ENCODE measurements at places on chromosomes 12 and 14.

GRCh38 chr12:75579552-75579951 lies 68.1 kb upstream of the KRR1 start:
- no peak for DNase-seq

DNA sequence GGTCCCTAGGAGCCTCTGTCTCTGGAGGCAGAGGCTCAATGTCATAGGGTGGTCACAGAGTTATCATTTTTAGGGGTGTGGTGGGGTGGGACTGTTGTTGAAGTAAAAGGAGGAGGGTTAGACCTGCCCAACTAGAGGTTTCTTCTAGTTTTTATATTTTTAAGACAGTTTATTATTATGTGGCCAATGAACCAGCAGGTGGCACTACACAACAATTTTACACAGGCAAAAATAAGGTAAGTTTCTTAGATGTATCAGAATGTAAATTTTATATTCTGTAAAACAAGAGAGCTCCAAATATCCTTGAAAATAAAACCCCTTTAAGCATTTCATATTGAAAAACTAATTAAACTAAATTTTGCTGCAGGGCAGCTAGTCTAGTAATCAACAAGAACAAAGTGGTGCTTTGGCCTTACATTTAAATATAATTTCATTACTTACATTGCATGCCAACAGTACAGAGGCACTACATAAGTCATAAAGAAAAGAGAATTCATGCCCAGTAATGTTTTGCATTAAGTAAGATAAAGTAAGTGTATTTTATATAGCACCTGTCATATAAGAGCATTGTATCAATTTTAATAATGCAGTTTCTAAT lies 22.2 kb upstream of the OVCH1 start:
- DNase-seq: peak; percentile 57

DNA sequence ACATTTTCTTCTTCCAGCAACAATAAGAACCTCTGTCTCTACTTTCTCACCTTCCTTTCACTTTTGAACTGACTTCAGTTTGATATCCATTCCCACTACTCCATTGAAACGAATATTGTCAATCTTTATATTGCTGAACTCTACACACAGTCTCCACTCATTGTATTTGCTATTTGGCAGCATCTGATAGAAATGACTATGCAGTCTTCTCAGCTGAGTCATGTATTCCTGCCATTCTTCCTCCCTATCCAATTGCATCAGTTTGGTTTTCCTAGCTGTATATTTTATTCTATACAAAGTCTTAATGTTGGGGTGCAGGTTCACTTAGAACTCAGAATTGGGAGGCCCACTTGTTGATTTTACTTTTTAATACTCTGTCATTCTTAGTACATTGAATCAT lies 107.5 kb upstream of the CPNE8 start:
- DNase-seq: no peak

DNA sequence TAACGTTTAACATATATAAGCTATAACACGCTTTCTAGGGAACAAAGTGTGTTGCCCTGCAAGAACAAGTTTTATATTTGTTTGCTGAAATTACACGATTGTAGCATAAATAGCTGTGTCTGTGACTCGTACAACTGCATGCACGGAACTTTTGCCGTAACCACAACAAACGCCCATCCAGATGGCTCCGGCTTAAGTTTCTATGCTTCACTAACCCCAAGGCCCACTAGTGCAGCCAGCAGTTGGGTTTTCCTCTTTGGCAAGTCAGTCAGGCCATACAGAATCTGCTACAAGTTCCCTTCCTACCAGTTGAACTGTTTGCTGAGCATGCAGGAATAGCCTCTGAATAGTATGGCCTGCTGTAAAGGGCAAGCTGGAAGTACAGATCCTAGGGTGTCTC lies 12.1 kb downstream of the CSRP2 start:
- no peak for DNase-seq

DNA sequence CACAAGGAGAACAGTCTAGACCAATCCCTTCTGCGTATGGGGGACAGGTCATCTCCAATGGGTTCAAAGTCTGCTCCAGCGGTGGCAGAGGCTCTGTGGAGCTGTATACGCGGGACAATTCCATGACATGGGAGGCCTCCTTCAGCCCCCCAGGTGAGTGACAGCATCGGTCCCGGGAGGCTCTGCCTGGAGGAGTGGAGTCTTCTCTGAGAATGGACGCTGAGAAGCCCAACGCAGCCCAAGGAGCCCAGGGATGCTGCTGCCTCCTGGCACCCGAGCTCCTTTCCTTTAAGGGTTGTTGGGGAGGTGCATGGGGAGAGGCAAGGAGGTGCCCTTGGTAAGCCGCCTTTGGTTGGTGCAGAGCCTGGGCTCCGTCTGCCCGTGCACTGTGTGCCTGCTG lies 28.2 kb downstream of the ADGRD1 start:
- no peak for DNase-seq

DNA sequence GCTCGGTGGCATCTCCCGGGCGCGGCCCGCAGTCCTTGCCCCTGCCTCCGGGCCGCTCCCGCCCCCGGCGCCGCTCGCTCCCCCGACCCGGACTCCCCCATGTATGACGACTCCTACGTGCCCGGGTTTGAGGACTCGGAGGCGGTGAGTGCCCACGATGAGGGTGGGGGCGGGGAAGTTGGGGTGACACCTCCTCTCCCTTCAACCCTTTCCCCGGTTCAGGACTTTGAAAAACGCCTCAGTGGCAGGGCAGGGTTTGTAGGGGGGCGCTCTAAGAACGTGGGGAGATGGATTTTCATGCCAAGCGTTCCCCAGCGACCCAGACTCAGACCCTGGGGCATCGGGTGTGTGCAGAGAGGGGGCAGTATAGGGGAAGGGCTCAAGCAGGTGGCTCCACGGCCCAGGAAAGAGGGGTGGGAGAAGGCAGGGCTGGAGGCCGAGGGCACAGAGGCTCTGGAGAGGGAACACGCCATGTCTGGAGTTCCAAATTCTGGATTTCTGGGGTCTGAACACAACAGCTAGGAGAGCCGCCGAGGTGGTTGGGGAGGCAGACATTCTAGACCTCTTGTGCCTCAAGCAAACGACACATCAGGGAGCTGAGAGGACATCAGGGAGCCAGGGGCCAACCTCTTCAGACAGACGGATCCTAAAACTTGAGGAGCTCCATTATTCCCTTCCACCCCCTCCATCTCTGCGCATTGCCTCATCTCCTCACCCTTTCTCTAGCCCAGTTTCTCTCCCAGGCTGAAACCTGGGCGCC lies 715 bp downstream of the CACNB3 start:
- peak; percentile 25 for DNase-seq

DNA sequence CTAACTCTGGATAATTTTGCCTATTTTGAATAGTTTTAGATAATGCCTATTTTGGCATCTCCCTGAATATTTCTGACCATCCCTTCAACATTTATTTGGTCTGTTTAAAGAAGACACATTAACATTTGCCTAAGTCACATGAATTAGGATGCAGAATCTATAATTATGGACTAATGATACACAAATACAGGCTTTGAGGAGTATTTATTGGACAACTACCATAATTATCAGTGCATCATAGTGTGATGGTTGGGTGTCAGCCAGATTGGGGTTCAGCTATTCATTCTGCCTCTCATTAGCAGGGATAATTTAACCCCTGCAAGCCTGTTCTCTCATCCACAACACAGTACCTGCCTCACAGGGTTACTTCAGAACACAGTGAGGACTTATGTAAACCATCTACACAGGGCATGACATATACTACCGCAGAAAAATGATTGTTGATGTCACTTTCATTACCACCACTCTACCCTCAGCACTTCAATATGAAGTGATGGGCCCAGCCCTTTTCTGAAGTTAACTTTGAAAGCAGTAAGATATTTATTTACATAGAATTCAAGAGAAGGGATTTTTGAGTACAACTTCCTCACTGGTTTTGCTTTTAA lies 14.4 kb downstream of the PRKCH start:
- no peak for DNase-seq

- no peak for DNase-seq
Observed at GRCh38 chr12:132108211-132108832, 35.8 kb downstream of the DDX51 start.

DNA sequence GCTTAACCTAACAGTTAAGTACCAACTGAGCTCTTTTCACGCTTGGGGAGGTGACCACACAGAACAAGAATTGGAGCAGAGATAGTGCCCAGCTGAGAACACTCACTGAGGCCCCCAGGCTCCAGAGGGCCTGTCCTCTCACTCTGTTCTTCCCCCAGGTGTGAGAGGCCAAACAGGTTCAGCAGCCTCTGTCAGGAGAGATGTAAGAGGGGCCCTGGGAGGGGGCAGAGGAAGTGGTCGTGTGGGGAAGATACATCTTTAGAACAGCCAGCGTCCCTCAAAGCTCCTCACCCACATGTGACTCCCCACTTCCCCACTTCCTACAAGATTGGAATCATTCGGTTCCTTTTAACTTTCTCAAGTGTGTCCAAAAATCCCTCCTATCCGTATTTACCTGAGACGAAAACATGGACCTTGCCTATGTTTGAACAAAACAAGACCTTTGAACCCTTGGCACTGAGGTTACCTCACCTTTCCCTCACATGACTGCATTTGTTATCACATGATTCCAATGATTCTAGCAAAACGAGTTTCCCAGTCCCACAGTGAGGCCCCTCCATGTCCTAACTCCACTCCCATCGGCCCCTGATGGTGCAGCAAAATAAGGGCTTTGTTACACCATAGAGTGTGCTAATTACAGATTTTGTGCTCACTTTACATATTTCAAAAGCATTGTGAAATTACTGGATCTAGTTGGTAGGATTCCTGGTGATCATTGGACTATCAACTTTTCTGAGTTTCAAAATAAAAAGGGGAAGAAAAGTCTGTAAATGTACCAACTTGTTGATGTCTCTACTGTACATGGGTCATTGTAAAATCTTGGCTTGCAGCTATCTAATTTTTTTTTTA lies 40.0 kb upstream of the PAPOLA start:
- DNase-seq: no peak

DNA sequence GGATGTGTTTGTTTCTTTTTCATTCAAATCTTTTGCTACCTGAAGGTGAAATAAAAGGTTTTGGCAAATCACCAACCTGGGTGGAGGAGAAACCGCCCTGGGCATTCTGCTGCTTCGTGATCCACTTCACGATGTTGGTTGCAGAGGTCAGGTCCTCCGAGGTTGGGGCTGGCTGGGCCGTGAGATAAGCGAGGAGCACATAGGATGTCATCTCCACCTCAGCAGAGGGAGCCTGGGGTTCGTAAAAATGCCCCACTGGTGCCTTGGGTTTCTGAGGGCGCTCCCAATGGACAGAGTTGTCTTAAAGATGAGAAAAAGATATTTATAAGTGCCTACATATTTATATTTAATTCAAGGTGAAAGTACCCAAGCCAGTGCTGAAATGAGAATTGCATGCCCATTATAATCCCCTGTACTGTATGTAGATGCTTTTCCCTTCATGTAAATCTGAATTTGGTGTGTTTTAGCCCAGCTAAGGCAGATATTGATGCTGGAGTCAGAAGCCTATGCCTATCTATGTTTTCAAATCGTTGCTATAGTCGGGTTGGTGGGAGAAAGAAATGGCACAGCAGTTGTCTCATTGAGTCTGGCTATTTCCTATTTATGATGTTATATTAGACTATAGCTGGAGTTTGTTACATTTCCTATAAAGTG lies 41.1 kb downstream of the A2M start:
- DNase-seq: no peak

DNA sequence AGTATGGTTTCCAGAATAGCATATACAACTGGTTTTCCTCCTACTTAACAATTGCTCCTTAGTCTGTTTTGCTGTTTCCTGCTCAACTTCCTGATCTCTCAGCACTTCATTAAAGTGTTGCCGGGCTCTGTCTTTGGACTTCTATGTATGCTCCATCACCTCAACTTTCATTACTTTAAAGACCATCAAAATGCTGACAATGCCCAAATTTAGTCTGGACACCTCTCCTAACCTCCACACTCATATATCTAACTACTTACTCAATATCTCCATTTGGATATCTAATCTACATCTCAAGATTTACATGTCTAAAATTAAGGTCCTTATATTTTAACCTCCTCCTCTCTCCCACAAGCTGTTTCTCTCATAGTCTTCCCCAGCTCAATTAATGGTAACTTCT lies 54.4 kb upstream of the LGR5 start:
- DNase-seq: no peak

GRCh38 chr12:5718073-5718472 lies 227.0 kb downstream of the ANO2 start:
- DNase-seq: no peak

DNA sequence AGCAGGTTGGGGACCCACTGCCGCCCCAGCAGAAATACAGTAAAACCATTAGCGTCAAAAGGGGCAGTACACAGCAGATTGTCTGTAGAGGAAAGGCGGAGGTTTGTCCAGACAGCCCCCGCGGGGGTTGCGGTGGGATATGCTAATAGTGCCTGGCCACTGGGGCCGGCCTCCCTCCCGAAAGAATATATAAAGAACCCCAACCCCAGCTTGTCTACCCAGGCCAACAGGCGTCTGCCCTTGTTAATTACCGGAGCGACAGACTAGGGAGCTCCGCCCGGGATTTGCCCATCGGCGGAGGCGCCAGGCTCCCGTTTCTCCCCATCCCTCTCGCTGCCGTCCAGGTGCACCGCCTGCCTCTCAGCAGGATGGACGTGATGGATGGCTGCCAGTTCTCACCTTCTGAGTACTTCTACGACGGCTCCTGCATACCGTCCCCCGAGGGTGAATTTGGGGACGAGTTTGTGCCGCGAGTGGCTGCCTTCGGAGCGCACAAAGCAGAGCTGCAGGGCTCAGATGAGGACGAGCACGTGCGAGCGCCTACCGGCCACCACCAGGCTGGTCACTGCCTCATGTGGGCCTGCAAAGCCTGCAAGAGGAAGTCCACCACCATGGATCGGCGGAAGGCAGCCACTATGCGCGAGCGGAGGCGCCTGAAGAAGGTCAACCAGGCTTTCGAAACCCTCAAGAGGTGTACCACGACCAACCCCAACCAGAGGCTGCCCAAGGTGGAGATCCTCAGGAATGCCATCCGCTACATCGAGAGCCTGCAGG lies at the start of gene MYF5:
Gene MYF5, plus strand, starts transcription at position 217 of the 774 bp plus-strand sequence. Its CDS starts 152 bp downstream, at position 369.
- DNase-seq: no peak

GRCh38 chr14:101130861-101131260 lies 227.3 kb upstream of the RTL1 start:
- no peak for DNase-seq

DNA sequence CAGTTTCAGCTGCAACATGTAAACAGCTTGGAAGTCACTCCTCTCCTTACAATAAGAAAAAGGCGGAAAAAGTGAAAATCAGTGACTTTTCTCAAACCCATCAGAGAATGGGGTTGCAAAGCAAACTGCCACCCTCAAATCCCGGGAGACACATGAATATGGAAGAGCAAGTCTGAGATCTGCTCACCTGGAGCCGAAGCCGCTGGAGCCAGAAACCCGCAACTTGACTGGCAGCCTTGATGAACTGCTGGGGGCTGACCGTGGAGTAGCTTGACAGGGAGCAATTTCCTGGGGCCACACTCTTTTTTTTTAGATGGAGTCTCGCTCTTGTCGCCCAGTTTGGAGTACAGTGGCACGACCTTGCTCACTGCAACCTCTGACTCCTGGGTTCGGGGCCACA lies 208.2 kb downstream of the KIF26A start:
- DNase-seq: no peak

- DNase-seq: no peak
Observed at GRCh38 chr12:69332815-69333358, 15.3 kb upstream of the LYZ start.

GRCh38 chr14:91419044-91419397 lies 1.4 kb upstream of the CCDC88C start:
- DNase-seq: no peak

- peak; percentile 90 for DNase-seq
Observed at GRCh38 chr12:27861428-27862167, 81.6 kb upstream of the MANSC4 start.

Measured in MM.1S (cell line).